ENCODE measurements at places on chromosomes 11 and 22.

DNA sequence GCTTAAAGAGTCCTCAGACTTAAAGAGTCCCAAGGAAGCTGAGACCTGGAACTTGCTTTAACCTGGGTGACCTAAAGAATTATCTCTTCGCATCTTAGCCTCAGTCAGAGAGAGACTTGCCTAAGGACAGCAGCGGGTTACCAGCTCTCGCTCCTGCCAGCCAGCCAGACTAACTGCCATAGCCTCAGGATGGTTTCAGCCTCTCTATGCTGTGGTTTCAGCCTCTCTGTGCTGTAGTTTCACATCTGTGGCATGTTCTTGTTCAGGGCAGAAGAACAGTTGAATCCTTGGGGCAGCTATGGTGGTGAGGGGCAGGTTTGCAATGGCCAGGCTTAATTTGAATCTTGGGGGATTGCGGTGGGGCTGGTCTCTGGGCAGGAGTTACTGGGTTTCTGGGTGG, 2.3 kb downstream of the FRMD8 start:
- no peak for DNase-seq

DNA sequence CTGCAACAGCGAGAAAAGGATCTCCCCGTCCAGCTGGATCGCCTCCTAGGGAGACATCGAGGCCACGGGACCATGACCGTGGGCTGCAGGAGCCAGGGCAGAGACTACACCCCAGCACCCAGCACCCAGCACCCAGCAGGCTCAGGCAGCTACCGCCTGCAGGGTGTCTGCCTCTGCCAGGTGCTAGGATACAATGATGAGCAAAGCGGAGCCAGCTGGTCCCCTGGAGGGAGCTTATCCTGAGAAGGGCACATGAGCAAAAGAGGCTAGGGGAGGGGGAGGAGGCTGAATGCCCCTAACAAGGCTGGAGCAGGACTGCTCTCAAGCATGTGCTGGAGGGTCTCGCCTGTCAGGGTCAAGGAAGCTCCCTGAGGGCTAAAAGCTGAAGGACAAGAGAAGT, 4.8 kb upstream of the CASTOR1 start:
- DNase-seq: no peak

DNA sequence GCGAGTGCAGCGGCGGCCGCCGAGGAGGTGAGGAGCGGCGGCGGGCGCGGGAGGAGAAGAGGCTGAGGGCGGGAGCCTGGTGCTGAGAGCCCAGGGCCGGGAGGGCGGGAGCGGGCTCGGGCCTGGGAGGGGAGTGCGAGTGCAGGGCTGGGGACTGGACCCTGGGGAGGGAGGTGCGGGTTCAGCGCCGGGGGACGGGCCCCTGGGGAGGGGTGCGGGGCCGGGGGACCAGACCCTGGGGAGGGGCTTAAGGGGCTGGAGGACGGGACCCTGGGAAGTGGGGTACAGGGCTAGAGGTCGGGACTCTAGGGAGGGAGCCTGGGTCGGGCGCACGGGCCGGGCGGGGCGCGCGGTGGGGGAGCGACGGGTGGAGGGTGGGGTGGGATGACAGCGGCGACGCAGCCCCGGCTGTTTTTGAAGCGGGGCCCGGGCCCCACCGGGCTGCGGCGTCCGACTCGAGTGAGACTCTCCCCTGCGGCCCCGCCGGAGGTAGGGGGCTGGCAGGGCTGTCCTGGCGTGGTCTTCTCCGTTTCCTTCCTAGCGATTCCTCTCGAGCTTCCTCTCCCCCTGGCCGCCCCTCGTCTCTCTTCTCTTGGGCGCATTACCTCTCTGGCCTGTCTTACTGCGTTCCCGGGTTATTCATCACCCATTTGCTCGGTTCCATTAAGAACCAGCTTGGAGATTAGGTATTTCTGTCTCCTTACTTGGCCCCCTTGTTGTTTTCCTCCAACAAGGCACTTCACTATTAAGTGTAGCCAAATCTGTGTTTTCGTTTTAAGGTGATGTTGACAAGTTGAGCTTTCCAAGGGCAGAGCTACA, 754 bp downstream of the NUP50 start:
- no peak for DNase-seq

DNA sequence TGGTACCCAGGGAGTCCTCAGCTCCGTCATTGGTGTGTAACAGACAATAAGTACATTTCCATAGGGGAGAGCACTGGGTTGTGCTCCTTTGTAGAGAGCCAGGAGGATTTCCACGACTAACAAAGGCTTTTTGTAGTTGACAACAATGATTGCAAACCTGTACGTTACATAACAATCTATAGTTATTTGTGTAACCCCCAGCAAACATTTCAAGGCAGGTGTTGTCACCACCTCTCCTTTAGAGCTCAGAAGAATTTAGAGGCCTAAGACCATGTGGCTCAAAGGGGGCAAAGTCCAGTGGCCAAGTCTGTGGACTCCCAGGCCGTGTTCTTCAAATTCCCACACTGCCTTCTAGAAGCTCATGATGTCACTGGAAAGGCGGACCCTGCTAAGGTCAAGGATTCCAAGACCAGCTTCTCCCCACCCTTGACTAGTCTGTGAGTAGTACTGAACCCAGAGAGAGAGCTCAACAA, 15.8 kb downstream of the RPL27A start:
- no peak for DNase-seq

GRCh38 chr11:120540744-120541465, 29.4 kb downstream of the GRIK4 start:
- DNase-seq: no peak

DNA sequence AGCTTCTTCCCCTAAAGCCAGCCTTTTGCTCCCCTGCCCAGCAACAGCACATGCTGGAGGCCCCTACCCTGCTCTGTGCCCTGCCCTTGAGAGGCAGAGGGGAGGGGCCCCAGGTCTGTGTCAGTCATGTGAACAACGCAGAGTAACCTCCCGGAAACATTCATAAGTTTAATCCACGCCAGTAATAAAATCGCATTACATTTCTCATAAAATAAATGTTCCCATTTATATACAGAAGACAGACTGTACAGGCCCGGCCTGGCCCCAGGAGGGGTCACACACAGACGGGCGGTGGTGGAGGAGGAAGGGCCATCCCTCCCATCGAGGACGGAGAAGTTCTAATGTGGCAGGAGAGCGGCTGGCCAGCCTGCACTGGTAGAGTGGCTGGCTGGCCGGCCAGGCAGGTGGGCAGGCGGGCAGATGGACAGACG, 39.5 kb downstream of the LMO1 start:
- no peak for DNase-seq

GRCh38 chr11:18132341-18132740, at the start of gene MRGPRX3:
Gene MRGPRX3, plus strand, starts transcription at chr11:18132571. Its CDS starts 4,632 bp downstream, at chr11:18137203.
- no peak for DNase-seq

DNA sequence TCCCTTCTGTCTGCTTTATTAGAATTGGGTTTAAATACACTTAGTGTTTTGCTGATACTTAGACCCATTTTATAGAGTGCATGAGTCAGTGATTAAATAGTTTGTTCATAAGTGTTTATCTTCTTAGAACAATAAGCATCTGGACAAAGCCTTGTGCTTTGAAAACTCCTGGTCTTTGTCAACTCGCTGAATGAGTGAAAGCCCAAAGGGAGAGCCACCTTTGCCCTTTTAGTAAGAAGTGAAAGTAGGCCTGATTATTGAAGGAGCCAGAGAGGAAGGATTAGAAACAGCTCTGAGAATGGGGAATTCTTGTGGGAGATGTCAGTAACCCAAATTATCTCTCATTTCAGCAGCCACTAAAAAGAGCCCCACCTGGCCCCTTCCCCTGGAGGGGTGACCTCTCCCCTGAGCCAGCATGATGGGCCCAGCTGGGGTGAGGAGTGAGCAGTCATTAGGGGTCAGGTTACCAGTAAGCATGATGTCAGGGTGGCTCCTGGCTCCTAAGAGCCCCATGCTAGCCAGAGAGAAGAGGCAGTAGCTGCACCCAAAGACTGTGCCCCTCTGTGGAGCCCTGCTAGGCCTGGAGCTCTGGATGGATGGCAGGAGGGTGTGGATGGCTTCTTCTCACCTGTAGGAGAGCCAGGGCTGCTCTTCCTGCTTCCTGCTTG, 125.1 kb upstream of the E2F8 start:
- DNase-seq: no peak

GRCh38 chr11:19892387-19892786, 179.8 kb downstream of the NAV2 start:
- DNase-seq: no peak

DNA sequence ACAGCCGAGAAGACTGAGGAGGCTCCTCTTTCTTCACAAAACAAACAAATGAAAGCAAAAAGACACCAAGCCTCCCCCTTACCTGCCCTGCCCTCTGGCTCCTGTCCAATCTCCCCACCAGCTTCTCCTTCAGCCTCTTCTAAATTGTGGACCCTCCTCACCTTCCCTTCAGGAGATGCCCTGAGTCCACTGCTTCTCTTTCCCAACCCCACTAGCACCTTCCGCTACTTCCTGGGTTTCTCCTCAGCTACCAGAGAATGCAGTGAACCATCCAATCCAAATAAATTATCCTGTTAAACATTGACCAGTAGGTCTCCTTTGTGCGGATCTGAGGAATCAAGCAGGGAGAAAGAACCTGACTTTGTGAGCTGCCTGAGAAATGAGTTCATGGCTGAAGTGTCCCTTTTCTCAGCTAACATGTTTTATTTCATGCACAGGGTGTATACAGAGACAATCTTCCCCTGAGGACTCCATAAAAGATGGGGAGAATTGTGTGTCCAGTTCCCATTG, 63.2 kb upstream of the VPREB1 start:
- no peak for DNase-seq

DNA sequence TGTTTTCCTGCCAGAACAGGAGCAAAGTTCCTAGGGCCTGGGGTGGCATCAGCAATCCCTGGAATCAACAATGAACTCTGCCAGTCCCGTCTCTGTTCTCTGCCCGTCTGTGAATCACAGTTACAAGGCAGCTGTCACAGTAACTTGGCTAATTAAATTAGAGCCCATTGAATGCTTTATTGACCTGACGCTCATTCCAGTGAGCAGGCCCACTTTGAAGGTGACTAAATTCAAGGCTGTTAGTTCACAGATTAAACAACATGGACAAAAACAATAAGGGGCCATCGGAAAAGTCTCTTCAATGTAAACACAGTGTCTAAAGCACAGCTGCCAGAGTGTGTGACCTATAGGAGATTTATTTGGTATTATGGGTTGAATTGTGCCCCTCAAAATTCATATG, 17.7 kb upstream of the TMPRSS5 start:
- no peak for DNase-seq

DNA sequence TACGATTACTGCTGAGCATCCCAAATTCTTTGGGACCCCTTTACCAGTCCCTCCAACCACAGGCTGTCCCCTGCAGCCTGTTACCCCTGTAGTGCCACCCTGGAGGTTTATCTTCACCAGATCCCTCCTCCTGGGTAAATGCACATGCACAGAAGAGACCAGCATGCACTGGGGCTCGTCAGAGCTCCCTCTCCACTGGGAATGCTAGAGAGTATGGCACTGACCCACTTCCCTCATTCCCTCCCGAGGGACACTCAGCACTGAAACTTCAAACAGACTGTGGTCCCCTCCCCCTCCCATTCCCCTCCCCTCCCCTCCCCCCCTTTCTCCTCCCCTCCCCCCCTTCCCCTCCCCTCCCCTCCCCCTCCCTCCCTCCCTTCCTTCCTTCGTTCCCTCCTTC, 49.1 kb downstream of the C11orf91 start:
- no peak for DNase-seq

DNA sequence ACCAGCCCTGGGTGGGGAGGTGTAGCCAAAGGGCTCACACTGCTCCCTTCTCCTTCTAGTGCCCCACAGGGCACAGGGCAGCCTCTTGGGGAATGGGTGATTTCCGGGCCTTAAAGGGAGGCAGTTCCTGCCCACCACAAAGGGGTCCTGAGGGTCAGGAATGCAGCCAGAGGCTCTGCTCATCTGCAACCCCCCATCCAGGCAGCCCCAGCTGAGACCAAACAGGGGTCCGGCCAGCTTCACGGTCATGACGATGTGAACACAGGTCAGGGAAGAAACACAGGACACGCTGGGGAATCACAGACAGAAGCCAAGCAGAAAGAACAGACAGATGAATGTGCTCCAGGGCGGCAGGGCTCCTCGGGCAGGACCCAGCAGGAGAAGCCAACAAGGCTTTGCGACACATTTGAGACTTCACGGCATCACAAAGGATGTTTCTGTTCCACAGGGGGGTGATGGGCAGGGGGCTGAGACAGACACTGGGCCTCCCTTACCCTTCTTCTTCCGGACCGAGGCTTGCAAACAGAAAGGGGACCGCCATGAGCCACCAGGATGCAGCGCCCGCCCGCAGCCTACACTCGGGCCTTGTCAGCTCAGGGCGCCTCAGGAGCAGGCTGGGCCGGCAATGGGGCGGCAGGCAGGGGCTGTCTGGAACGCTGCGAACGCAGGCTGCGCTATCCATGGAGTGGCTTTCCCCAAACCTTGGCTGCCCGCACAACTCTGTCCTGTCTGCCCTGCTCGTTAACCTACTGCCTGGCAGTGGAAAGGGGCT, 101.9 kb downstream of the CTTN start:
- no peak for DNase-seq

DNA sequence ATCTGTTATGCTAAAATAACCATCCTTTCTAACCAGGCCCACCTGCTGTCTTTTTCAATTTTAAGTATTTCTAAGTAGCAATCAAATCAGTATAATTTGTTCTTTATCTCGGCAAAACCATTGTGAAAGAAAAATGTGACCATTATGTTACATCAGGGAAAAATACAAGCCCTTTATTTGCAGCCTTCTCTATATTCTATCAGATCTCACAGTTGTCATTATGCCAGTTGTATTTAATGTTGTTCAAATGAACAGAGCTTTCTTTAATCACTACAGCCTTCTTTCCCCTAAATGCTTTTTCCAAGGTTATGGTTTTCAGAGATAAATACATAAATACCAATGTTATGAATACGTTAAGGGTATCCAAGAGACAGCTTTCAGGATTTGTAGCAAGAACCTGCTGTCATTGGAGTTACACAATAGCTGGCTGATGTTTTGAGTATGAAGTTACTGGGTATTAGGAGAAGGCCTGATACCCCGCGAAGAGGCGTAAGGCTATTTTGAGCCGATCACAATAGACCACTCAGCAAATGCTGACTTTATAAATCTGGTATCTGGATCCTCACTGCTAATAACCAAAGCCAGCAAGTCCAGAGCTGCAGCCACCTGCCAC, 406.3 kb downstream of the CADM1 start:
- no peak for DNase-seq

DNA sequence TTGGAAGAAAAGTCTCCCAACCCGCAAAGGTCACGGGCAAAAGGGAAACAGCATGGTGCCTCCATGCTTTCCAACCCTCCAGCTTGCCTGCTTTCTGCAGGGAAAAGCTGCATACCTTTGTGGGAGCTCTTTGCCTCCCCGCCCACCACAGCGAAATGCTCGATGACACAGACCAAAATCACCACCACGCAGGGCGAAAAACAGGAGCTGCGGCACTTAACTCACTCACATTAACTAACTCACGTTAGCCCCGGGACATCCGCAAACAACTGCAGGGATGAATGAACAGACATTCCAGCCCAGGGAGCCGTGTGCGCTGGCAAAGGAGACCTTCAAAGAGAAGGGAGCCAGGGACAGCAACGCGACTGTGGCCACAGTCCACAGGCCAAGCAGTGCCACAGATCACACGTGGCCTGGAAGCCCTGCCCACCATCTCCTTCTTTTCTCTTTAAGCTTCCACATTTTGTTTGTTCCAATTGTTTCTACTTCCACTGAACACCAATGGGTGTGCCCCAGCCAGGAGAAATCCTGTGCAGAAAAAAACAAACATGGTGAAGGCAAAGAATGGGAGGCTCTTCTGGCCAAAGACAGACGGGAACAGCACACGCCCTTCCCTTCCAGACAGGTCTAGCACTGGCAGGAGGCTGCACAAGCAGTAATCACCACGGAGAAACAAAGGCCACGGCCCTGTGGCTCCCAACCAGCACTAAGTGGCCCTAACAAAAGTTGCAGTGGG, 39.3 kb downstream of the DUSP8 start:
- DNase-seq: no peak

GRCh38 chr11:36436589-36436988, 73.5 kb downstream of the TRAF6 start:
- DNase-seq: no peak
